ENCODE measurements at places on chromosomes 1 and 21.
A peak's percentile ranks its signal among the peaks of the same experiment; 100 is the strongest.

DNA sequence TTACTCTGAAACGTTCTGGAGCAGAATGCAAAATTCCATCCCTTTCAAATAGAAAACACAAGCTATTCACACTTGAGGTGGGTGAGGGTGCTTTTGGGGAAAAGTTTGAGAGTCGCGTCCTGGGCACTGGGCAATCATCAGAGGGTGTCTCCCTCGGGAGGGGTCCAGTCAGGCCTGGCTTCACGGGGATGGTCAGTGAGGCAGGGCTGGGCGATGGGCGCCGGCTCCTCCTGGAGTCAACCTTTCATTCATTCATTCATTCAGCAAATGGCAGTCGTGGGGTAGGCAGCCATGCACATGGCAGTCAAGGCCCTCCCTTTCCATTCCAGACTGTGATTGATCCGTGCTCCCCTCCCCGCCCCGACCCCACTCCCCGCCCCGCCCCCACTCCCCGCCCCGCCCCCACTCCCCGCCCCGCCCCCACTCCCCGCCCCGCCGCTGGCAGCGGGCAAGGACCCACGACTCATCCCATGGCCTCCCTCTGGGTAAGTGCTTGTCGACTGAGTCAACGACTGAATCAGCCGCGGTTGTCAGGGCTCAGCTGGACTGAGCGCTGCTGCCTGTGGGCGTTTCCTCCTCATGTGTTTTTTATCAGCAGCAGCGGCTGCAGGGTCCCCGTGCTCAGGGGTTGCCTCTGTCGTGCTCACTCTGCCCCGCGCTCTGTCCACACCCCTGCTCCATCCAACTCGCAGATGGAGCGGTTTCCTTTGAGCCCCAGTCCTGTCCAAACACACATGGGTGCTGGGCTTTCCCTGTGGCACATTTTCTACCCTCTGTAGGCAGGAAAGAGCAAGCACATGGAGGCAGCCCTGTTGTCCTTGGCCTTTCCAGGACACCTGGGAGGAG, 12.5 kb upstream of the SPSB1 start:
- DNase-seq: peak; percentile 70
- no peak overlapping the region for H3K27ac ChIP-seq
- H3K4me1 ChIP-seq: peaks cover 37% of the 10 kb centered on the region
- peaks cover 5% of the 10 kb centered on the region for H3K27me3 ChIP-seq

GRCh38 chr1:41637367-41637766, 152.9 kb upstream of the EDN2 start:
- H3K4me3 ChIP-seq: no peak overlapping the region
- no peaks in the 10 kb centered on the region for H3K27me3 ChIP-seq
- DNase-seq: no peak
- peaks cover 55% of the 10 kb centered on the region for H3K4me1 ChIP-seq
- H3K27ac ChIP-seq: peak overlapping the region; percentile 61

- no peak for DNase-seq
- peaks cover 29% of the 10 kb centered on the region for H3K36me3 ChIP-seq
- H3K4me3 ChIP-seq: no peak overlapping the region
- H3K4me1 ChIP-seq: peaks cover 5% of the 10 kb centered on the region
- H3K27ac ChIP-seq: no peak overlapping the region
- H3K27me3 ChIP-seq: no peaks in the 10 kb centered on the region
Measured at GRCh38 chr1:220012259-220012658, 34.0 kb downstream of the EPRS1 start.

GRCh38 chr1:62025154-62025553, 169.5 kb upstream of the L1TD1 start:
- DNase-seq: no peak
- H3K4me1 ChIP-seq: no peaks in the 10 kb centered on the region
- no peaks in the 10 kb centered on the region for H3K27me3 ChIP-seq
- no peak overlapping the region for H3K4me3 ChIP-seq

DNA sequence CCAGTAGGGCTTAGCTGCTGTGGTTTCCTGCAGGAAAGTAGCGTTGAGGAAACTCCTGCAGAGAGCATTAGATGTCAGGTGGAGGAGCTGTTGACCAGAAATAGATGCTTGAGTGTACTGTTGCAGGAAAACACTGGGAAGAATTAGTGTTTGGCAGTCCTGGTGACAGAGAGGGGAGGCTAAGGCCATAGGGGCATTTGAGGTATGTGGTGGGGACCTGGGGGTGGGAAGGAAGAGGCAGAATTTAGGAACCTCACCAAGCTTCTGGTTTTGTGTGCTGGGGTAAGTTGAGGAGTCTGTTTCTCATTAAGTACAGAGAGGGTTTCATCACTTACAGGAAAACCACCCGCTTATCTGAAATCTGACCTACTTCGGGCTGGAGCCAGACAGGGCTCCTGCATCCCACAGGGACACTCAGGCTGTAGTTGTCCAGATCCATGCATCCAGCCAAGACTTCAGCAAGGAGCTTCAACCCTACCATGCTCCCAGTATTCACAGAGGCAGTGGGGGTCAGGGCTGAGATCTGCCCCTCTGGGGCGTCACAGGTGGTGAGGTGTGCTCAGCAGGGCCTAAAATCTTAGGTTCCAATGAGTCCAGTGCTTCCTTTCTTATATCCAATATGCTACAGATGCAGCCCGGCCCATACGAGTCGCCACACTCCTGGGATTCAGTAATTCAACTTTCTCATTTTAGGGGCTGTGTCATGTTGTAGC, 15.1 kb downstream of the SH2D2A start:
- DNase-seq: no peak
- H3K27ac ChIP-seq: peak overlapping the region; percentile 47
- H3K36me3 ChIP-seq: peaks cover 15% of the 10 kb centered on the region
- H3K27me3 ChIP-seq: no peaks in the 10 kb centered on the region
- peaks cover 5% of the 10 kb centered on the region for H3K4me1 ChIP-seq
- no peak overlapping the region for H3K4me3 ChIP-seq

DNA sequence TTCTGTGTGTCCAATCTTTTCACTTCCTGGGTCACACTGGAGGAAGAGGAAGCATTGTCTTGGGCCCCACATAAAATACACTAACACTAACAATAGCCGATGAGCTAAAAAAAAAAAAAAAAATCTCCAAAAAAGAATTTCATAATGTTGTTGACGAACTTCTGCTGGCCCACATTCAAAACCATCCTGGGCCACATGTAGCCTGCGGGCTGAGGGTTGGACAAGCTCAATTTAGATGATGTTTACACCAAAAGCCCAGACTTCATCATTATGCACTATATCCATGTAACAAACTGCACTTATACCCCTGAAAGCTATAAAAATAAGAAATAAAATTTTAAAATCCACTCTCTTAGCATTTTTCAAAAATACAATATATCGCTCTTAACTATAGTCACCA, 187.8 kb upstream of the PTBP2 start:
- H3K4me3 ChIP-seq: no peak overlapping the region
- H3K27ac ChIP-seq: no peak overlapping the region
- no peaks in the 10 kb centered on the region for H3K4me1 ChIP-seq
- H3K36me3 ChIP-seq: no peaks in the 10 kb centered on the region

- no peak overlapping the region for H3K27ac ChIP-seq
- H3K4me3 ChIP-seq: no peak overlapping the region
- peaks cover 51% of the 10 kb centered on the region for H3K4me1 ChIP-seq
- H3K27me3 ChIP-seq: no peaks in the 10 kb centered on the region
Measured at GRCh38 chr1:205294934-205295333, 26.6 kb downstream of the NUAK2 start.

GRCh38 chr21:45516071-45516670, 26.1 kb downstream of the SLC19A1 start:
- no peak overlapping the region for H3K4me3 ChIP-seq
- H3K27me3 ChIP-seq: no peaks in the 10 kb centered on the region
- H3K36me3 ChIP-seq: peaks cover 42% of the 10 kb centered on the region
- no peak overlapping the region for H3K27ac ChIP-seq
- DNase-seq: no peak

GRCh38 chr1:217027403-217028080, 304.3 kb upstream of the ESRRG start:
- no peak overlapping the region for H3K4me3 ChIP-seq
- no peak for DNase-seq
- H3K27ac ChIP-seq: no peak overlapping the region
- no peaks in the 10 kb centered on the region for H3K4me1 ChIP-seq
- H3K27me3 ChIP-seq: no peaks in the 10 kb centered on the region

DNA sequence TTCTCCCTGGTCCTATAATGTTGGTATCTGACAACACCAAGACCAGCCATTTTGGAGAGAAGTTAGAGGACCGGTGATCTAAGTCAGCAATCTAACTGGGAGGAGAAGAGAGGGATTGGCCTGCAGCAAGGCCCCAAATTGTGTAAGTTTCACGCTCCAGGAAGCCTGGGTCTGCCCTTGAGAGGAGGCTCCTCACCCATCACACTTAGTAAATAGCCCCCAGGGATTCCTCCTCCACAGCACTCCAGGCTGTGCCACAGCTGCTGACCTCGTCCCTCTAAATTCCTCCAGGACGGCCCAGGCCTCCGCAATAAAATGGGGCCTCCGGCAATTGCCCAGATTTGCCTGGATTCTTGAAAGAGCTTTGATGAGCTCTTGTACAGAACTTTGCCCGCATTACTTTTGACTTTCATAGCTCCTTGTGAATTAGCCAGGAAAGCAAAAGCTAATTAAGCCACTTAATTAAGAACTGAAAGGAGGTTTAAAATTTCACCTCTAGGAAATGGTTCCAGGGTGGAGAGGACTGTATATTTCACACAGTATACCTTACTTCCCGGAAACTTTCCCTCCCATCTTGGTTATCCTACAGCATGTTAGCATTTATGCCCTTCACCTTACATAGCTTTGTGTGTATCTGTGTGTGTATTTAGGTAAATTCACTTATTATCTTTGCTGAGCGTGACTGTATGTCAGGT, 90.5 kb downstream of the LAMC2 start:
- H3K36me3 ChIP-seq: no peaks in the 10 kb centered on the region
- DNase-seq: no peak
- peaks cover 5% of the 10 kb centered on the region for H3K27me3 ChIP-seq
- no peak overlapping the region for H3K4me3 ChIP-seq
- no peak overlapping the region for H3K27ac ChIP-seq

- no peak overlapping the region for H3K4me3 ChIP-seq
- no peak for DNase-seq
- no peaks in the 10 kb centered on the region for H3K36me3 ChIP-seq
- no peak overlapping the region for H3K27ac ChIP-seq
Measured at GRCh38 chr1:78522136-78522535, 31.4 kb downstream of the PTGFR start.

- peak; percentile 8 for DNase-seq
- no peak overlapping the region for H3K27ac ChIP-seq
- H3K36me3 ChIP-seq: no peaks in the 10 kb centered on the region
Measured at GRCh38 chr1:48227165-48228013, 4.9 kb downstream of the SLC5A9 start.

- H3K27me3 ChIP-seq: peaks cover 36% of the 10 kb centered on the region
- peak; percentile 72 for DNase-seq
- peak overlapping the region; percentile 67 for H3K4me3 ChIP-seq
- H3K27ac ChIP-seq: no peak overlapping the region
- peaks cover 20% of the 10 kb centered on the region for H3K4me1 ChIP-seq
- no peaks in the 10 kb centered on the region for H3K36me3 ChIP-seq
Measured at GRCh38 chr1:26164036-26164860, 4.5 kb downstream of the C1orf232 start.

GRCh38 chr1:70906800-70907199, 140.8 kb downstream of the PTGER3 start:
- no peaks in the 10 kb centered on the region for H3K27me3 ChIP-seq
- no peak overlapping the region for H3K4me3 ChIP-seq
- no peak for DNase-seq
- no peak overlapping the region for H3K27ac ChIP-seq

- no peak overlapping the region for H3K27ac ChIP-seq
- no peak overlapping the region for H3K4me3 ChIP-seq
- H3K36me3 ChIP-seq: no peaks in the 10 kb centered on the region
- peaks cover 4% of the 10 kb centered on the region for H3K4me1 ChIP-seq
Measured at GRCh38 chr1:36115931-36116330, 9.1 kb downstream of the COL8A2 start.

DNA sequence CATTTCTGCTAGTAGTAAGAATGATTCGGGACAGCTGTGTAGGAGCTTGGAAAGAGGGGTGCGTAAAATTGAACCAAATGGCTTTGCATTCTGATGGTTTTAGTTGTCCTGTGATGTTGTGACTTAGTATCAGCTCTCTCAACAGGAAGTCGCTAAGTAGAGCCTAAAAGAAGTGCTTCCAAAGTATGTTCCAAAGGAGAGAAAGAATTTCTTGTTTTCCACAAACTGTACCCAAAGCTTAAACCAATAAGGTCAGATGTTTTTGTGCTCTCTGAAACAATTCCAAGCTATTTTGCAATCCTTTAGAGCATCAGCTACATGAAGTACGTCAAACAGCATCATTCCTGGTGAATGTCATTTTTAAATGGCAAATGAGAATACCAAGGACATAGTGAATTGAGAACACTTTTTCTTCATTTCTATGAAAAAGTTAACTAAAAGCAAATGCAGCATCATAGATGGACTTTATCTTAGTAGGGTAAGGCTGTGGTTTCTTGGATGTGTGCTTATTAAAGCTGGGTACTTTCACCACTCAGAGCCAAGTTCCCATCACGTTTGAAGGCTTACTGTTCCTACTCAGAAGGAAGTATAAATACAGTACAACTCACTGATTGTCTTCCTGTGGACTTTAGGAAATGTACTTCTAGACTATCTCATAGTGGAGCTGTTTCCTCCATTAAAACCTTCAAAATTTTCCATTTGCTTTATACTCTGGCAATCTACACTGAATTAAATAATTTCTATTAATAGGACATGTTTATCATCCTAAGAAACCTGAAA, 148.6 kb downstream of the C1orf21 start:
- peaks cover 11% of the 10 kb centered on the region for H3K27me3 ChIP-seq
- no peak overlapping the region for H3K4me3 ChIP-seq
- no peaks in the 10 kb centered on the region for H3K36me3 ChIP-seq
- no peaks in the 10 kb centered on the region for H3K4me1 ChIP-seq
- DNase-seq: no peak
- no peak overlapping the region for H3K27ac ChIP-seq

GRCh38 chr1:235639226-235640205, 10.1 kb downstream of the GNG4 start:
- H3K4me1 ChIP-seq: peaks cover 18% of the 10 kb centered on the region
- DNase-seq: no peak
- no peak overlapping the region for H3K4me3 ChIP-seq
- H3K36me3 ChIP-seq: no peaks in the 10 kb centered on the region

DNA sequence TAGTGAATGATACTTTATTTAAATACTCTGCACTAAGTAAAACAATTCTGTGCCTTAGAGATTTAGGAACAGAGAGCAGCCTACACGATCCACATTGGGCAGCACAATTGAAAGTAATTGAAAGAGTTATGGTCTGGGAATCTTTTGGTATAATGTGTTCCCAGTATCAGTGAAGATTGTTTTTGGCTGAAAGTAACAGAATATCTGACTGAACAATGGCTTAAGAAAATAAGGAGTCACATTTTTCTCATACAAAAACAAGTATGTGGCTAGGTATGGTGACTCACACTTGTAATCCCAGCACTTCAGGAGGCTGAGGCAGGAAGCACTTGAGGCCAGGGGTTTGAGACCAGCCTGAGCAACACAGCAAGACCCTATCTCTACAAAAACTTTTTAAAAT, 306.2 kb downstream of the NFIA start:
- DNase-seq: no peak
- H3K4me1 ChIP-seq: peaks cover 2% of the 10 kb centered on the region
- no peaks in the 10 kb centered on the region for H3K27me3 ChIP-seq
- H3K27ac ChIP-seq: no peak overlapping the region

- H3K4me3 ChIP-seq: peak overlapping the region; percentile 70
- H3K27ac ChIP-seq: no peak overlapping the region
- peak; percentile 17 for DNase-seq
- H3K27me3 ChIP-seq: peaks cover 40% of the 10 kb centered on the region
- H3K4me1 ChIP-seq: peaks cover 26% of the 10 kb centered on the region
- no peaks in the 10 kb centered on the region for H3K36me3 ChIP-seq
Measured at GRCh38 chr21:25640202-25640942, 1.3 kb downstream of the JAM2 start.

Data from activated naive CD8-positive, alpha-beta T cell treated with anti-CD3 and anti-CD28 coated beads for 36 hours (primary cell).